AG08396 (cell line): ENCODE measurements at places on chromosomes 3 and 15.

DNA sequence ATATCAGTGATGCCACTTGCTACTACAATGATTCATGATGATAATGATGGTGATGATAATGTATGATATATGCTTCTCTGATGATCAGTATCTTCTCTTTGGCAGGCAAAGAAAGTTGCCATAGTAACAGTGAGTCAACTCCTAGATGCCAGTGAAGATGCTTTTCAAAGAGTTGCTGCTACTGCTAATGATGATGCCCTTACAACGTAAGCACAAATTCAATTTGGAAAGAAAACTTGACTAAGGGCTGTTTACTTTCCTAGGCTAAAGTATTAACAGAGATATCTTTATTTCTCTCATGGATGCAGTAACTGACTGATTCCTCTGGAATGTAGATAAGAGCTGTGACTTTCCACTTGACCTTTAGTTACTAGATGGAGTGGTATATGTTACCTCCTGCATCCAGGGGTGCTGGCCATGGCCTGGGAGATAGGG, 27.8 kb downstream of the ADGRG7 start:
- no peak for DNase-seq

DNA sequence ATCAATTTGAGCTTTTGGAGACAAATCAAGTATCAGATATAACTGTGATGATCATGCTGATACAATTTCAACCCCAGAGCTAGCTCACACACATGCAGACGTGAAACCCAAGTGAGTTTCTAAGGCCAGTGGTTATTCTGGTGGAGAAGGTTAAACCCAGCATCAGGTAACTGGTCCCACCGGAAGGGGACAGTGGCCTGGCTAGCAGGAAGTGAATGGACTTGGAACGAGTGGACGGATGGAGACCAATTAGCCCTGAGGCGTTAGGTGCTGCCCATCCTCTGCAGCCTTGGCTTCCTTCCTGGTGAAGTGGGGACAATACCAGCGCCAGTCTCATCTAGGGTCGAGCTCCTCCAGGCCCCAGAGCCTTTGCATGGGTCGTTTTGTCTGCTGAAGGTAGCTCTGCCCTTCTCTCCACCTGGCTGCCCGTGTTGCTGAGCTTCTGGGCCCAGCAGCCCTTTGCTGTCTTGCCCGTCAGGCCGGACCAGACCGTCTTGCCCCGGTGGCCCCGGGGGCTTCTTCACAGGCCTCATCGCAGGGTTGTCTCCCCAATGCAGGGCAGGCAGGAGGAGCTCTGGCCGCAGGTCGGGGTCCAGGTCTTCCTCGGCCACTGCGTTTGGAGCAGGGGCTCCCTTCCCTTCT, 915 bp upstream of the KCTD6 start:
- DNase-seq: no peak

GRCh38 chr15:83082730-83083386, 15.8 kb upstream of the BTBD1 start:
- no peak for DNase-seq

GRCh38 chr15:93173369-93173768, 84.4 kb upstream of the RGMA start:
- no peak for DNase-seq

DNA sequence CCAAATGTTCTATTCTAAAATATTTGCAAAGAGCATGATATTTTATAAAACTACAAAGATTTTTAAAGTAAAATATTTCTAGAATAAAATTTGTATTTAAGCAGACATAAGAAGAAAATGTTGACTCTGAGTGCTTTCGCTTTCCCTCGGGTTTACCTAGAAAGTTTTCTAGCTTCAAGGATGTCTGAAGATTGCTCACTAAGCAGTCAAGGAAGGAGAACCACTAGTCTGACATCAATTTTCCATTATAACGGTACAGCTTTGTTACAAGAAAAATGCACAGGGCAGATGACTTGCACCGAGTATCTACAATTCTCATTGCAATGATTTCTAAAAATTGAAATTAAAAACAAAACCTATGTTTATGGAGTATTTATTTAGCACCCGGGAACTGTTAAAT, 14.2 kb downstream of the GPR15 start:
- no peak for DNase-seq

DNA sequence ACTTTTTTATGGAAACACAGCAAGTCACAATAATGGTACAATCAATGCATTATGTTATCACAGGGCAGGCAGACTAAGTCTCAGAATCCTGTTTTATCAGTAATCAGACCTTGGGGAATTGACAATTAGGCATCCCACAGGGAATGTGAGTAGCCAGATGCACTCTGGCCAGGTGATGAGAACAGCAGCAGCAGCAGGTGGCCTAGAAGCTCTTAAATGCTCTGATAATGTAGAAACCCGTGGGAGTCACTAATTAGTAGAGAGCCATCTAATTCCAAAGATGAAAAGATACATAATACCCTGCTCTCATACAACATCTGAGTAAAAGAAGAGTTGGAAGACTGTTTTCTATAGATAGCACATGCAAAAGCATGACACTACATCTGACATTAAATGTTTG, 12.6 kb downstream of the CEP152 start:
- no peak for DNase-seq

DNA sequence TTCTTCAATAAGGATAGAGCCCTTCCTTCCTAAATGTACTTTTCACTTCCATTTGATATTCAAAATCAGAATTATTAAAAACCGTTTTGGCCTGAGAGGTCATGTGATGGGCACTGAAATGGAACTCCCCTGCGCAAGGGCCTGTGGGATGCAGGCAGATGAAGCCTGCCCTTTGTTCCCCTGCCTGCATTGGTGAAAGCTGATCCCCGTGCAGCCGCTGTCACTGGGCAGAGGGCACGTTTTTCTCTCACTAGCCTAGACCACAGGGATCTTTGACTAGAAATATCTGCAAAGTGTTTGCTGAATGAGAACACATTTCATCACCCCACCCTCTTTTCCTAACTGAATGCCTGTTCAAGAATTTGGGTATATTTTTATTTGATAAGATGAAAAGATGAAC, 74.9 kb downstream of the TIPARP start:
- DNase-seq: peak; percentile 26

GRCh38 chr3:10599017-10599416, 93.6 kb upstream of the ATP2B2 start:
- no peak for DNase-seq

DNA sequence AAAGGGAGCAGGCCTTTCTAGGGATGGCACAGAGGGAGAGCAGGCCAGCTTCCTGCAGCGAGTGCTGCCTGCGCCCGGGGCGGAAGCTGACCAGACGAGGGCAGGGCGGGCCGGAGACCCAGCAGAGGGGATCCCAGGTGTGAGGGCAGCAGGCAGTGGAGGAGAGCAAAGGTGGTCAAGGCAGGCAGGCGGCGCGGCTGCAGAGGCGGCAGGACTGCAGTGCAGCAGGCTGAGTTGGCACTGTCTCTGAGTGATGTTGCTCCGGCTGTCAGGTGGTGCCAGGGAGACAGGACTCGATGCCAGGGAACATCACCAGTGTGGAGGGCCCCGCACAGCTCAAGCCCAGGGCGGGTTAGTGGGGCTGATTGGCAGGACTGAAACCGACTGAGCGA, 22.3 kb upstream of the PLXNA1 start:
- no peak for DNase-seq
